ENCODE measurements at places on chromosomes 6 and 20.
A peak's percentile ranks its signal among the peaks of the same experiment; 100 is the strongest.

- DNase-seq = peak; percentile 29
Observed at GRCh38 chr6:157510323-157511188, 129.6 kb downstream of the ZDHHC14 start.

- no peak for DNase-seq
Observed at GRCh38 chr6:80234401-80234800, 127.9 kb downstream of the BCKDHB start.

DNA sequence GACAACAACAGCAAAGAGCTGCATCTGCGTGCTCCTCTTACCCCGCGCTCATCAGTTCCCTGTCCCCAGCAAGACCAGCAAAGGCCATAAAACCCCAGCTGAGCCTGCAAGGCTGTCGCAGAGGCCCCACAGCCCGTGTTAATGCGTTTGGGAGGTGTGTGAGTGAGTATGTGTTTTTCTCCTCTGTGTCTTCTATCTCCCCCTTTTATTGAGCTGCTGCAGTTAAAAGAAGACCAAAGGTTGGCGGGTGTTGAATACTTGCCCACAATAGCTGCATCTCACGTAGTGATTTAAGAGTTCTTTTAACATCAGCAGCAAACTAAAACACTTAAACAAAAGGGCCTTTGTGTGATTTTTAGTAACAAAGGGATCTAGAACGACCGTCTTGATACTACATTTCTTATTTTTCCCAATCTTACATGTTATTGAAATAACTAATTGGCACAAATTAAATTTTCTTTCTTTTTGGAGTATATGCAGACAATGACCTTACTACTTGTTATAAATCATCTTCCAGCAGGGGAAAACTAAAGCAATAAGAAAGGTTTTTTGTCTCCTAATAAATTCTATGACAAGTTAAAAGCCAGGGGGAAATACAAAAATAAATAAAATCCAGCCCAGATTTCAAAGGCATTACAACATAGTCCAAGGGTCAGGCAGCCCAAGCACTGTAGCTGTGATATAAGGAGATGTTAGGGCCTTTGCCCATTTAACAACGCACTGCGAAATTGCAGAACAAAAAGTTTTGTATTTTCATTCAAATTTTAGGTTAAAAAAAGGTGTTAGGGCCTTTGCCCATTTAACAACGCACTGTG, 27.2 kb upstream of the CNKSR3 start:
- no peak for DNase-seq

- DNase-seq = no peak
Observed at GRCh38 chr6:22929311-22929985, 360.1 kb downstream of the HDGFL1 start.

GRCh38 chr20:53829724-53830521, 236.3 kb upstream of the ZNF217 start:
- DNase-seq = no peak

GRCh38 chr6:163017801-163018200, 290.0 kb downstream of the PACRG start:
- no peak for DNase-seq

DNA sequence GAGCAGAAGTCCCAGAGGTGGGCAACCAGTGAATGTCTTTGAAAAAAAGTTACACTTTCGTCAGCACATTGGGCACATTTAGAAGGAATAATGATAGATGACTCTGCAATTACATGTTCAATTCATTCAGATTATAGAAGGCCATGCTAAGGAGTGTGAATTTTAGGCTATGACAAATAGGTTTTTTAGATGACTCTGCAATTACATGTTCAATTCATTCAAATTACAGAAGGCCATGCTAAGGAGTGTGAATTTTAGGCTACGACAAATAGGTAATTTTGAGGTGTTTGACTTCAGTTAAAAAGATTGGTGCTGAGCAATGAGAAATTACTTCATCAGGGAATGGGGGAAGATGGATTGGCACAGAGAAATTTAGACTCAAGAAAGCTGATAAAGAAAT, 744.9 kb upstream of the MMS22L start:
- DNase-seq = no peak

DNA sequence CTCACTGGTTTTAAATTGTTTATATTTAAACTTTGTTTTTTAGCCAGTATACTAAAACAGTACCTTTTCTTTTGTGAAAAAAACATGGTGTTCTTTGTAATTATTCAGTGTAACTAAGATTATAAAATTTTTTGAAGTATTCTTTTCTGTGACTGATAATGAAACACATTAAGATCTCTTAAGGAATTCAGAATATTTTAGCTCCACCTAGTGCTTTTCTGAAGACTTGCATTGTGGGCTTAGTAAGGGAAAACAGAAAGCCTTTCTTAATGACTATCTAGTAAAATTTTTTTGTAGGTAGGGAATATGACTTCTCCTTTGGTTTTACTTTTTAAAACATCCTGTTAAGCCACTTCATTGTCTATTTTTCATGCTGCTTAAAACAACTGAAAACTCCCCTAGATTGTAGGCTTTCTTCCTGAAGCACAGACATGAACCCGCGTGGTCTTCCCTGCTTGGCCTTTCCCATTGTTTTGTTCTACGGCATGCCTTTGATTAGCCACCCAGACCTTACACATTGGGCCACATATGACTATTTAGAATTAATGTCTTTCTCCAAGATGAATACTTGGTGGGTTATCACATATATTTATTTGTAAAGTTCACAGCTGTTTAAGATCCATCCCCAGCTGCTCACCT, 72.1 kb downstream of the AFDN start:
- no peak for DNase-seq

DNA sequence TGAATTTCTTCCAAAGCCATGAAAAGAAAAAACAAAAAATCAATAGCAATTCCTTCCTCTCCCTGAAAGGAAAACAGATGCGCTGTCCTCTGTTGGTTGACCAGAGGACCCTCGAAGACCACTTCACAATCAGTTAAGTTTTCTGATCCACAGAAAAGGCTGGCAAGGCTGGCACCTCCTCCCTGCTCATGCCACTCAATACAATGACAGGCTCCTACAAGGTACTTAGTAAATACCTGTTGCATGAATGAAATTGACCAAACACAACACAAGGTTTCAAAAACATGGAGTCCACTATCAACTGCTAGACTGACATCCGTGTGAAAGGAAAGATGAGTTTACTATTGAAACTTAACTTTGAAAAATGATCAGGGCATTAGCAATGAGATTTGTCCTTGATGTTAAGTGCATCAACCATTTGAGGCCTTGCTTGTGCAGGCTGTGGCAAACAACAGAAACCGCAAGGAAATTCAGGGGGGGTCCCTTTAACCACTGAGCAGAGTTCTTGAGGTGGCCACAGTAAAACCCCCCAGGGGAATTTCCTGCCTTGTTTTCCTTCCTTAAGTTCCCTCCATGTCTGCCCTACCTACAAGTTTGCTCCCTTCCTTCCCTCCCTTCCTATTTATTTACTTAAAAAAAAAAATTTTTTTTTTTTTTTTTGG, 27.9 kb upstream of the RTF2 start:
- peak; percentile 66 for DNase-seq

GRCh38 chr6:116969211-116969863, 92.3 kb downstream of the RFX6 start:
- no peak for DNase-seq

GRCh38 chr20:52748285-52748932, 223.7 kb upstream of the TSHZ2 start:
- no peak for DNase-seq

Data from activated CD4-positive, alpha-beta T cell treated with anti-CD3 and anti-CD28 coated beads, Interleukin-2, amount 50 U/mL, for 48 hours (primary cell).